ENCODE measurements at places on chromosomes 3 and 15.

DNA sequence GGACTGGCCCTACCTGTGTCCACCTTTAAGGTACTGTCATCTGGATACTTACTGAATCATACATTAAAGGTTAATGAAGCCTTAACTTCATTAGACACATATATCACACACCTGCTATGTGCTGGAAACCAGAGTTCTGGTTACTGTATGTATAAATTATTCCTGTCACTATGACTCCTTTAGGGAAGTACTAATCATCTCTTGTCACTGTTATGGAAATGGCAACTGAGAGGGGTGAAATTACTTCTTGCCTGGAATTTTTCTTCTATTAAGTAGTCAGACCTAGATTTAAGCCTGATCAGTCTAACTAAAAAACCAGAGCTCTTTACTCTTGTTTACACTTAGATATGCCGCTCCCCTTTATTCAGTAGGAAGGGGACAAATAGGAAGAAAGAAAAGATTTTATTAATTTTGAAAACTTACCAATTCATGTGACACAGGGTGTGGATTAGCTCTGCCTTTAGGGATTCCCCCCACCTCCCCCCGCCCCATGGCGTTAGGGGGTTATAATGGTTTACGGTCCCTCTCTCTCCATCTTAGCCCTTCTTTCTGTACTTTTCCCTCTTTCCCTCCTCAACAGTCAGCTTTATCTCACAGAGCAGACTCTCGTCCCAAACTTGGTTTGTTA is 152.5 kb downstream of the KLHL25 start:
- no peak for DNase-seq

DNA sequence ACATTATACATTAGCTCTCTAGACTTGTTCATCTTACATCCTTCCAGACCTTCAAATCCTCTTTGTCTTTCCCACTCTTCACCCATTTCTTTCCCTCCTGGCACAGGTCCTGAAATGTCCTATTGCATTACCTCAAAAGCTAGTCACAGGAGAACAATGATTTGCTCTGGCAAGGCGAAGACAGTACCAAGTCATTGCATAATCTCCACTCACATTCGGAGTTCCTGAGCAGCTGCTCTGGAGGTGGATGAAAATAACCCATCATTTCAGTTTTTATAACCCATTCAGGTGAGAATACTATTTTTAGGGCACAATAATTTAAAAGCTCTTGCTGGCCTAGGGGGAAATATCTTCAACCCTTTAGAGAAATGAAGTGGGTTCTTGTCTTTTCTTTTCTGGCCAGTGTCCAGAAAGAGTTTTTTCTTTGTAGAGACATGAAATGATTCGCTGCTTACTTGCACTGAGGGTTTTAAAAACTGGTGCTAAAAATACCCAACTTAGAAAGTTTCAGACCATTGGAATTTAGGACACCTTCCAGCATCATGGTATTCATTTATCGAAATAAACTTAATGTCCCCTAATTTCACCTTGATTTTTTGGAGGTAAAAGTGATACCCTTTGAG is 23.4 kb upstream of the DYNC1LI1 start:
- no peak for DNase-seq

- no peak for DNase-seq
These were observed 55.2 kb downstream of the FAM98B start for GRCh38 chr15:38509152-38509551.

GRCh38 chr3:105351821-105352220 is 14.9 kb upstream of the ALCAM start:
- DNase-seq: no peak

GRCh38 chr3:131216801-131217200 is 164.8 kb upstream of the NUDT16 start:
- DNase-seq: peak; percentile 69

DNA sequence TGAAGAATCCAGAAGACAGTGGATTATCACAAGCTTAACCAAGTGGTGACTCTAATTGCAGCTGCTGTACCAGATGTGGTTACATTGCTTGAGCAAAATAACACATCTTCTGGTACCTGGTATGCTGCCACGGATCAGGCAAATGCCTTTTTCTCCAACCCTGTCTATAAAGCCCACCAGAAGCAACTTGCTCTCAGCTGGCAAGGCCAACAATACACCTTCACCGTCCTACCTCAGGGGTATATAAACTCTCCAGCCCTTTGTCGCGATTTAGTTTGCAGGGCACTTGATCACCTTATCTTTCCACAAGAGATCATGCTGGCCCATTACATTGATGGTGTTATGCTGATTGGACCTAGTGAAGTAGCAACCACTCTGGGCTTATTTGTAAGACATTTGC is 52.6 kb downstream of the PAQR5 start:
- DNase-seq: no peak

DNA sequence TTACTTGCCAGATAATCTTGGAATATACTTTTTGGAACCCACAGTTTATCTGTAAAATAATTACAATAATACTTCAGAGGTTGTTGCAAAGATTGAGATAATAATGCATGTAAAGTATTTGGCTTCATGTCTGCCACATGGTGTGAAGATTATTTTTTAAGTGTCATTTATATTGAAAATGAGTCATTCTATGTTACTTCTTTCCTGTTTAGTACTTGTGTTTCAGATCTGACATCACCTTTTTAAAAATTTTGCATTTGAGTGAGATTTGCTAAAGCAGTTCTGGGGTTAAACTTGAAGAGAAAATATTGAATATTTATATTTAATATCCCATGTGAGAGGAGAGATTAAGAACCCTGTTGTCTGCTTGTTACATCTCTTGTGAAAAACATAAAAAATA is 31.2 kb downstream of the IQGAP1 start:
- DNase-seq: no peak

GRCh38 chr15:47587940-47588802 is 129.1 kb upstream of the SEMA6D start:
- peak; percentile 36 for DNase-seq

- no peak for DNase-seq
These were observed 67.2 kb upstream of the XCR1 start for GRCh38 chr3:46094506-46094905.

GRCh38 chr3:95721938-95722337 is 1092.5 kb upstream of the EPHA6 start:
- DNase-seq: no peak

Measured in NCI-H69 (cell line).